ENCODE measurements at places on chromosomes 6 and 20.

DNA sequence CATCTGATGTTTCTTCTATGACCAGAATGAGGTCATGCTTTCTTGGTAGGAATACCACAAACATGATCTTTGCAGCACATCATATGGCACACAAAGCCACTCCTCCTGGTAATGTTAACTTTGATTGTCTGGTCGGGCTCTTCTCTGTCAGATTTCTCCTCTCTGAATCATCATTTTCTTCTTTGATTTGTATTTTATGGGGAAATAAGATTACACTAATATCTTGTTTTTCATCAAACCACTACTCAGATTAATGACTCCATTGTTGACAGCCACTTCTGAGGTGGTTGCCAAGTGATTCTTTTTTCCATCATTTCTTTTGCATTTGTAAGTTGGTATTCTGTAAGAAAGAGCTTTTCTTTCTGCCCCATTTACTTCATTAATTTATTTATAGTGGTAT, 29.5 kb downstream of the TRMT11 start:
- DNase-seq = no peak

DNA sequence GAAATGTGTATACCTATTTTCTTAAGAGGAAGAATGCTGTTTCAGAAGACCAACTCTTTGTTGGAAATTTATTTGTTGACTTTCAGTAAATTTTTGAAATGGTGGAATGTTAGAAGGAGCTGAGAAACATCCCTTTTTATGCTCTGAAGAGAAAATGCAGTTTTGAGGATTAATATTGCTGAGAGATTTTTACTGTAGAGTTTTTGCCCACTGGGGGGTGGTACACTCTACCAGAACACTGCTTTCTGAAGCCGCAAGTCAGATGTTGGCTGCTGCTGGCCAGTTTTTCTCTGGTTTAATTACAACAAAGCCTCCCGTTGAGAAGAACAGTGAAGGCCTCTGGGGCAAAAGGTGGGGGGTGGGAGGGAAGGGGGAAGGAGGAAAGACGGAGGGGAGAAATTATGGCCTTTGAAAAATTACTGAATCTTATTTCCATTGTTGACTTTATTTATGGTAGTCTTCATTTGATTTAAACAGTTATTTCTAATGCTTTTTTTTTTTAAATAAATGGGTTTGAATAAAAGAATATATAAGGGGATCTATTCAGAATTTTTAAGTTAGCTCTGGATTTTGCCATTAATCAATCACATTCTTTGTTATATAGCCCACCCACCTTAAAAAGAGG, 3.0 kb downstream of the FLRT3 start:
- DNase-seq = no peak

GRCh38 chr6:100892116-100892515, 11.0 kb upstream of the ASCC3 start:
- no peak for DNase-seq

DNA sequence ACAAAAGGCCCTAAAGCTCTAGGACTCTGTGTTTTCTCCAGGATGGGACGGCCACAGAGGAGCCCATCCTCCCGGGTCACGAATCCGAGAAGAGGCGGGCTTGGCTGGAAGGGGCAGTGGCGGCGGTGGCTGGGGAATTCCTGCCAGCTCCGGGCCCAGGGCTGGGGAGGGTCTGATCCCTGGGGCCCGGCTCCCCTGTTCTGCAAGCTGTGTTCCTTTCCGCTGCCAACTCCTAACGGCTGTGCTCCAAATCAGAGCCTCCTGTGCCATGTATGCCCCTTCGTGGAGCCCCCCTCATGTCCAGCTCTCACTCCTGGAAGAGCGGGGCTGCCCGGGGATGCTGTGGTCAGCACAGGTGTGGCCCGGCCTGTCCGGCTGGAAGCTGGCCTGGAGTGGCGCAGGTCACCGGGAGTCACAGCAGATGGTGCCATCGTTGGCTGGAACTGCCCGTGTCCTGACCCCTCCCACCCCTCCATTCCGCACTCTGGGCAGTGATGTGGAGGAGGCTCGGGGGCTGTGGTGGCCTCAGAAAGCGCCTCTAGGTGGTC, 88.2 kb upstream of the MPC1 start:
- DNase-seq = no peak

DNA sequence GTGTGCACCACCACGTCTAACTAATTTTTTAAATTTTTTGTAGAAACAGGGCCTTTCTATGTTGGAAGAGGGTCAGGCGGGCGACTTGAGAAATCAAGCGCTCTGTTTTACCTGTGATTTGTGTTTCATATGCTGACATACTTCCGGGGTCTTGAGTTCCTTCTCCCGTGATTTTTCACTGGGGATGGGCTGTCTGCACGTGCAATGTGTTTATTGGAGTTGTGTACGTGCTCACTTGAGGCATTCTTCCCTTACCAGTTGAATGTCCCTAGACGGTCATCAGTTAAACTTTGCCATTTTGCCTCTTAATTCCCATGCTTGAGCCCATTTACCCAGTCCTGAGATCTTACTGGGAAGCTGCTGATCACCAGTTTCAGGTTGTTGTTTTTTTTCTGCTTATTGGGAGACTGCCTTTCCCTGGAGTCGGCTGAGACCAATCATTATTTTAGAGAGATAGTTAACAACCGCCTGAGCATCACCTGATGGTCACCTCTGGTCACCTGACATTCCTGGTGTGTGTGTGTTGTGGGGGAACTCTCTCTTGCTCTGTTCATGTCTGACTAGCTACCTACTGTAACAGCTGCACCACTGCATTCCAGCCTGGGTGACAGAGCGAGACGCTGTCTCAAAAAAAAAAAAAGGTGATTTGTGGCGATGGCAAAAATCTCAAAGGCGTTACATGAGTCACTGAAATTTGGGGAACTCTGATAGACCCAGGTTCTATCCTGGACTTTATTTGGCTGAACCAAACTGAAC, 34.8 kb upstream of the NCOA3 start:
- no peak for DNase-seq

All from stimulated activated CD4-positive, alpha-beta T cell treated with anti-CD3 and anti-CD28 coated beads, Interleukin-15, amount 100 ng/mL, for 48 hours (primary cell).